HepG2 (cell line): ENCODE measurements at places on chromosomes 13 and 19. TPM values are rescaled to one million over a fixed set of nuclear protein-coding genes. Genes with fewer than 3 reads are reported as not detected.
A peak's percentile ranks its signal among the peaks of the same experiment; 100 is the strongest.

C13orf42 gene
- polyA plus RNA-seq, result not detected in 2 replicates

SH2D3A gene
- 1.8 and 2.2 TPM in 2 replicates for polyA plus RNA-seq

ZNF737 gene
- polyA plus RNA-seq, result 2.0 and 2.3 TPM in 2 replicates

TMEM143 gene
- 10.8 and 11.3 TPM in 2 replicates for polyA plus RNA-seq

ZNF723 gene
- not detected in 2 replicates for polyA plus RNA-seq

DNA sequence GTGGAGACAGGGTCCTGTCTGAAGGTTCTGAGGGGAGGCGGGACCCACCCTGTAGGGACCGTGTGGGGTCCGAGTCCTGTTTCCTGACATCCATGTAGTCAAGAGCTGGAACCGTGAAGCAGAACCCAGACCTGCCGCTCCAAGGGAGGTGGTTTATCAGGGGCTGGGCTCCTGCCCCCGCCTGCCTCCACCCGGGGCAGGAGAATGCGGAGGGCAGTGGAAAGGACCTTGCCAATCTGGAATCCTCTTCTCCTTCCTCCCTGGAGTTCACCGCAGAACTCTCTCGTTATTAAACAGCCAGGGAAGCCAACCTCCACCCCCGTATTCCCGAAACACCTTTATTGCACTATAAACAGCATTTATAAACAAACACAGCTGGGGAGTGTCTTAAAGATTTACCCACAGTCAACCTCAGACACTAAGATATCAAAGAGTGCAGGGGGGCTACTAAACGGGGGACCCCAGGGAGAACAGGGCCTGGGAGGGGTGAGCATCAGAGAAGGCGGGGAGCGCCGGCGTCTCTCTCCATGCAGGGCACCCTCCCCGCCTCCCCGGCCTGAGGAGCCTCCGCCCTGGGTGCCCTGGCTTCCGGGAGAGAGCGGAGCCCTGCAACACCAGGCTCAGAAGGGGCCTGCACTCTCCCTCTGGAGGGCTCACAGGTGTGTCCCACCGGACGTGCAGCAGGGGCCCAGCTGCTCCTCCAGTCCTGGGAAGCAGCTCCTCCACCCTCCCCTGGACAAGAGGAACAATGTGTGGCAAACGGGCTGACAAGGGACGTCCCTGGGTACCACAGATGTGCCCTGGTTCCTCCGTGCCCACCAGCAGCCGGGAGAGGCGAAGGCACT, 3.6 kb downstream of the C2CD4C start:
- no peak for DNase-seq

DNA sequence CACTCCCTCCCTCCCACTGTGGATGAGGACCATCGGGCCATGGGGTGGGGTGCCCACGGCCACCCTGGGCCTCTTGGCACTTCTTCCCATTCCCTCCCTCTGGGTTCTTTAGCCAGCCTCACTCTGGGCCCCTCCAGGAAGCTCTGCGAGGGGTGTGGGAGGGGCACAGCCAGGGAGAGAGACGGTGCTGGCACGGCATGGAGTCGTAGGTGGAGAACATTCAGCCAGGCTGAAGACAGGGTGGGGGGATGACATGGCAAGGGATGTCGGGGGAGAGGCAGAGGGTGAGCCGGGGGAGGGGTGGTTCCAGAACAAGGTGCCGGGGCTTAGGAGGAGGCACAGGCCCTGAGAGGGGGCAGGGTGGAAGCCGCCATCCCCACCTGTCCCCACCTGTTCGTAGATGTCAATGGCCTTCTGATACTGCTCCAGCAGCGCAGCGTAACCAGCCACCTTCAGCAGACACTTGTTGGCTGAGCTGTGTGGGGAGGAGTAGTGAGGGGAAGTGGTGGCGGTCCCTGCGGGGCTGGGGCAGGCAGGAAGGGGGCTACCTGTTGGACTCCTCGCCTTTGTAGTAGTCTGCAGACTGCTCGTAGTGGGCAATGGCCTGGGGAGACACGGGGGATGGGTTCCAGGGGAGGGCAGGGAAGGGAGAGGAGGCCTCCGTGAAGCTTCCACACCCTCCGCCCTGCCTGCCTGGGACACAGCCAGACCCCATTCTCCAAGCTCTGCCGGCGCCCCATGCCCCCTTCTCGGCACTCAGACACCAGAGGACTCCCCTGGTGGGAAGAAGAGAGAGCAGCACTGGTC, 8.8 kb upstream of the KPTN start:
- no peak for DNase-seq

DNA sequence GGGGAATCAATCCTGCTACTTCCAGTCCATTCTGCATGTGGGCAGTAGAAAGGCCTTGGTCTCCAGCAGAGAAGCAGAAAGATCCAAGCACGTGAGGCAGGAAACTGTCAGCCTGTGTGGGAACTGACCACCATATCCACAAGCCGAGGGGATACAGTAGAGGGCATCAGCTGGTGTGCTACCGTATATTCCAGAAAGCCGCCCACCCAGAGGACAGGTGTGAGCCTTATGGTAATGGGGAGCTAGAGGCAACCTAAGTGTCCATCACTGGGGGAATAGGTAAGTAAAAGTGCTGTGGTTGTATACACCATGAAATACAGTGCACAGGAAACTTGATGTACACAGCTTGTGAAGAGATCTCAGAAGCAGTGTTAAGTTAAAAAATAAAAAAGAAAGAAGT, 2.8 kb upstream of the IFNL1 start:
- no peak for DNase-seq

- no peak for DNase-seq
Measured at GRCh38 chr13:68923995-68924394, 1183.6 kb upstream of the ATXN8OS start.

- DNase-seq, result peak; percentile 52
Measured at GRCh38 chr19:40155749-40156265, 35.4 kb upstream of the MAP3K10 start.

DNA sequence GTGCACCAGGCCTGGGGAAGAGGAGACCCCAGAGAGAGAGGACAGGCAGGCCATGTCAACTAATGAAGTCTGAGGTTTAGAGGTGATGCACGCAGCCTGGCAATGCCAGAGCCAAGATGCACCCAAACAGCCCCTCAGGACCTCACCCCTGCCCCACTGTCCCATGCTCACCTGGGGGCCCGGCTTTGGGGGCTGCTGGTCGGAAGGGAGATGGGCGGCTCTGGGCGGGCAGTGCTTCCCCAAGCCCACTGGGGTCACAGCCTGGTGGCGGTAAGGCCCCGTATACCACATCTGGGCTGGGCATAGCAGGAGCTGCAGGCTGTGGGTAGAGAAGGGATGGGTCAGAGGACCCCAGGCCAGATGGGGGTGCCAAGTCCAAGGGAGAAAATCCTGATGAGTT, 8.6 kb upstream of the TMEM161A start:
- DNase-seq, result no peak
